ENCODE measurements at places on chromosomes 11 and 22. TPM values are rescaled to one million over a fixed set of nuclear protein-coding genes. Genes with fewer than 3 reads are reported as not detected.

Gene CLDN5
- total RNA-seq, result 129 TPM

GRCh38 chr11:68504432-68505066, 44.0 kb downstream of the PPP6R3 start:
- H3K27ac ChIP-seq, result peak overlapping the region; percentile 73
- no peak for DNase-seq
- no peaks in the 10 kb centered on the region for H3K27me3 ChIP-seq
- H3K4me1 ChIP-seq, result peaks cover 71% of the 10 kb centered on the region
- no peaks in the 10 kb centered on the region for H3K36me3 ChIP-seq

- peak overlapping the region; percentile 96 for H3K27ac ChIP-seq
- peaks cover 14% of the 10 kb centered on the region for H3K4me1 ChIP-seq
- no peaks in the 10 kb centered on the region for H3K27me3 ChIP-seq
- peak; percentile 83 for DNase-seq
- no peaks in the 10 kb centered on the region for H3K36me3 ChIP-seq
- peak overlapping the region; percentile 67 for H3K4me3 ChIP-seq
Measured at GRCh38 chr11:117328375-117329010, 839 bp downstream of the CEP164 start.

GRCh38 chr11:64841592-64842365, 2.7 kb downstream of the CDC42BPG start:
- peaks cover 10% of the 10 kb centered on the region for H3K27me3 ChIP-seq
- no peak for DNase-seq
- no peaks in the 10 kb centered on the region for H3K36me3 ChIP-seq
- no peak overlapping the region for H3K27ac ChIP-seq

DNA sequence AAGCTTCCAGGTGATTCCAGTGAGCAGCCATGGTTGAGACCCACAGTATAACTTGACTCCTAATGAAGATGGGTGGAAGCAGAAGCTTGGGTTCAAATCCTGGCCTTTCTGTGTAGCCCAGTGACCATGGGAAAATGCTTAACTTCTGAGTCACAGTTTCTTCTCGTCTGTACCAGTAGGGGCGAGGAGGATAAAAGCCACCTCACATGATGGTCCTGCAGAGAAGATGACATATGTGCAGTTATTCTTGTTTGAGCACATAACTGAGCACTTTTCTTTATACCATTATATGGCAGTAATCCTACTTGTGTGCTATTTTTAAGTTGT, 4.9 kb downstream of the TMEM109 start:
- DNase-seq, result no peak
- peaks cover 46% of the 10 kb centered on the region for H3K4me1 ChIP-seq

Gene NLRP14
- total RNA-seq, result not detected

DNA sequence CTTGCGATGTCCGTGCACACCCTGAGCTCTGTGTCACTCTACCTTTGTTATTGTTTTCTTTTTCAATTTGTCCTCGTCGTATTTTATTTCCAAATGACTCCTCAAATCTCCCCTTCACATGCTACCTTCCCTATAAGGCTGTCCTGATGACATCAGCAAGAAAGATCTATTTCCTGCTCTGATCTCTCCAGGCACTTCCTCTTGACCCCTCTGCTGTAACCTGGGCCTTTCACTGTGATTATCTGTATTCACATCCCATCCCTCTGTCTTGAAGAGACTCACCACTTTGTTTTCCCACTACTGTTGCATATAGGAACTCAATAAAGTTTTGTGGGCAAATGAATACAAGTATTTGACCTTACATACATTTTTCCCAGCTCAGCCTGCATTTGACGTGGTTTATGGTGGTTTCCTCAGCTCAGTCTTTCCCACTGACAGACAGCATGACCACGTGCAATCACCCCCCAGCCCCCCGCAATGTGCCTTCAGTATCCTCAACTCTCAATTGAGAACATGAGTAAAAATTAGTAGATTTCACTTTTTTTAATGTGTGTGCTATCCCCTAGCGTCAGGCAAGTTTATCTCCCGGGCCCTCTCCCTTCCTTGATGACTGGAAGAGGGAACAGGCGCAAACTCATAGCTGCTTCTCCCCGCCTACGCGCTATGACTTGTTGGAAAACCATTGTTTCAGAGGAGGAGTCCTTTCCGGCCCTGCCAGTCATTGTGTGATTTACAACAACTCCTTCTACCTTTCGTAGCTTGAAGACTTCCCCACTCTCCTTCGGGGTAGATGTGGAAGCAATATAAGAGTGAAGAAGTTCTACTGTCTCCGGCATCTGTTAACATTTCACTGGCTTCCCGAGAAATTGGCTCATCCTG, 498.5 kb downstream of the NTM start:
- no peaks in the 10 kb centered on the region for H3K27me3 ChIP-seq
- no peak for DNase-seq
- no peak overlapping the region for H3K4me3 ChIP-seq
- H3K4me1 ChIP-seq, result no peaks in the 10 kb centered on the region

- H3K27me3 ChIP-seq, result no peaks in the 10 kb centered on the region
- no peak for DNase-seq
- no peaks in the 10 kb centered on the region for H3K36me3 ChIP-seq
- peak overlapping the region; percentile 58 for H3K4me3 ChIP-seq
- H3K27ac ChIP-seq, result peak overlapping the region; percentile 95
Measured at GRCh38 chr11:59144096-59144495, 1.4 kb downstream of the FAM111A start.

DNA sequence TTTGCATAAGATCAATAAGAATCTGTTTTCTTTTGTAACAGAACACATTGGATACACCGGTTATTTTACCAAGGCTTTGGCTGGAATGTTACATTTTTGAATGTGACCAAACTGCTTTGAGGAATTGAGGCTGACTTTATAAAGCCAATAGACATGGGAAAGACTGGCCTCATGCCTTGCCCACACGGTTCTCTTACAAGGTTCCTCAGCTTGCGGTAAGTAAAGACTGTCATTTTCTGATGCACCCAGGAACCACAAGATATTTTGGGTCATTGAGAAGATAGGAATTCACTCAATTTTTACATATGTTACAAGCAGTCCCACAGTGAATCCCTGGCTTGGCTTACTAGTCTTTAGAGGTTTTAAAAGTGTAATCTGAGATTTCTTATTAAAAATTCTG, 23.9 kb downstream of the OR10A6 start:
- no peak overlapping the region for H3K27ac ChIP-seq
- no peak for DNase-seq
- no peaks in the 10 kb centered on the region for H3K36me3 ChIP-seq
- H3K4me3 ChIP-seq, result no peak overlapping the region
- no peaks in the 10 kb centered on the region for H3K4me1 ChIP-seq

DNA sequence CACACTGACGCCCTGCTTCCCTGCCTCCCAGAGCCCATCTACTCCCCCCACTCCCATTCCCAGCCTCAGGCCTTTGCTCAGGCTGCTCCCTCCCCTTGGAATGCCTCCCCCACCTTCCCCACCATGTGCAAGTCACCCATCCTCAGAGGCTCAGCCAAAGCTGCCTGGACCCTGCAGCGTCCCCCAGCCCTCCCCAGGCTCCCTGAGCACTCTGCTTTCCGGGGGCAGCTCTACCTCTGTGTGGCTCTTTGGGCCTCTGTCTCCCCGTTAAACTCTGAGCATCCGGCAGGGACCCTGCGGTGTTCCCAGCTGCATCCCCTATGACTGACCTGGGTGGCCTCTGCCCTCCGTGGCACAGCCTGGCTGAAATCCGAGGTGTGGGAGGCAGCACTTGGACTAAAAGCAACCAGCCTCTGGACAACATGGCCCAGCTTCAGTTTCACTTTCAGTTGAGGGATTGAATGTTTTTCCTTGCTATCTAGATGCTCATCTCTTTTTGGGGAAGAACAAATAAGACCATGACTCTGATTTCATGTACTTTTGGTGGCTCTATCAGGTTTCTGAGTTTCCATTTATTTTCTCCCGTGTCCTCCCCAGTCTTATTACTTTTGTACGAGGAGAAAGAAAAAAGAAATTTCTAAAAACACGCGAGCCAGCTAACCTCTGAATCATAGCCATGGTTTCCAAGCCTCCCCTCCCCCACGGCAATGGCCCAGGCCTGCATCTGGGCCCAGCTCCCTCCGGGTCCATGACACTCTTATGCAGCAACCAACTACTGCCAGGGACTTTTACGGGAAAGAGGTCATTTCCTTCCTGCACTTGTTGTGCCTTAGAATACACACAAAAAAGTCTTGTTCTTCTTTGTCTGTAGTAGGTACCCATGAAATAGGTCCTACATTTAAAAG, 3.8 kb downstream of the APOL3 start:
- H3K4me3 ChIP-seq, result peak overlapping the region; percentile 23
- no peaks in the 10 kb centered on the region for H3K36me3 ChIP-seq
- DNase-seq, result peak; percentile 96

GRCh38 chr11:93740730-93741093, 583 bp downstream of the TAF1D start:
- H3K36me3 ChIP-seq, result peaks cover 12% of the 10 kb centered on the region
- no peaks in the 10 kb centered on the region for H3K27me3 ChIP-seq
- peak overlapping the region; percentile 74 for H3K4me3 ChIP-seq
- H3K4me1 ChIP-seq, result no peaks in the 10 kb centered on the region

DNA sequence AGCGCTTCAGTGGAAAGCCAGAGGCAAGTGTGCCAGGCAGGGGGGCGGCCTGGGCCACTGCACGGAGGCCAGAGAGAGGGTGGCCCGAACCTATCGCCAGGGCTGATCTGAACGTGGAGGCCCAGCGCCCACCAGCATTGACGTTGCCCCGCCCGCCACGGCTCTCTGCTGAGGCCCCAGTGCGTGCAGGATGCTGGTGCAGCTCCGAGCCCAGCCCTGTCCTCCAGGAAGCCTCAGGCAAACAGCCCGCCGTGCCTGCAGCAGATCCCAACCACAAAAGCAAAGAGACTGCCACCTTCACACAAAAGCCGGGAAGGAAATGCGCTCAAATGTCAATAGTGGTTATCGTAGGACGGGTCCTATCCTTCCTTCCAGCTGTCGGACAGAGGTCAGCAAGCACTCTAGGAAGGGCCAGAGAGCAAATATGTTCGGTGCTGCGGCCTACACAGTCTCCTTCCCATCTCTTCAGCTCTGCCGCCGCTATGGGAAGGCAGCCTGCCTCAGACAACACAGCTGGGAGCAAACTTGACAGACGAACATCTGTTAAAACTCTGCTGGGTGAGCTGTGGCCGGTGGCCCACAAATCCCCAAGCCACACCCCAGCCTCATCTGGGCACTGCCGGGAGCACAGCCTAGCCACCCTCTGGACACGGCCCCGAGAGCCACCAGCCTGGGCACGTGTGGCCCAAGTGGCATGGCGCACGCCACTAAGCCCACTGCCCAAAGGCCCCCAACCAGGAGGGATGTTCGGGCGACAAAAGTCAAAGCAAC, 146.2 kb downstream of the CRYBB2 start:
- peak; percentile 58 for DNase-seq
- H3K27ac ChIP-seq, result no peak overlapping the region
- H3K36me3 ChIP-seq, result no peaks in the 10 kb centered on the region
- H3K4me1 ChIP-seq, result peaks cover 15% of the 10 kb centered on the region
- no peak overlapping the region for H3K4me3 ChIP-seq
